ENCODE measurements at places on chromosomes 4 and X.
A peak's percentile ranks its signal among the peaks of the same experiment; 100 is the strongest.

DNA sequence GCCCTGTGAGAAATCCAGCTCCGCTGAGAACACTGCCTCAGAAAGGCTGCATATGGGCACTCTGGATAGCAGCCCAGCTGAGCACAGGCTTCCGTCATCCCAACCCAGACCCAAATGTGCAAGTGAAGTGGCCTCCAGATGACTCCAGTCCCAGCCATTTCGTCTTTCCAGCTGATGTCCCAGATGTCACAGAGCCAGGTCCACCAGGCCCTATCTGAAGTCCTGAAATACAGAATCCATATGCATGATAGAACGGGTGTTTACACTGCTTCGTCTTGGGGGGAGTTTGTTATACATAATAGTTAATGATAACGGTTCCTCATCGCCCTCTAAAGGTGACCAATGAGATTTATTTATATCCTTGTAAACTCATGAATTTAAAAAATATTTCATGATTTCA lies 72.6 kb upstream of the TRIM2 start:
- no peak for DNase-seq

GRCh38 chr4:147768113-147768512 lies 36.2 kb downstream of the ARHGAP10 start:
- DNase-seq: no peak

DNA sequence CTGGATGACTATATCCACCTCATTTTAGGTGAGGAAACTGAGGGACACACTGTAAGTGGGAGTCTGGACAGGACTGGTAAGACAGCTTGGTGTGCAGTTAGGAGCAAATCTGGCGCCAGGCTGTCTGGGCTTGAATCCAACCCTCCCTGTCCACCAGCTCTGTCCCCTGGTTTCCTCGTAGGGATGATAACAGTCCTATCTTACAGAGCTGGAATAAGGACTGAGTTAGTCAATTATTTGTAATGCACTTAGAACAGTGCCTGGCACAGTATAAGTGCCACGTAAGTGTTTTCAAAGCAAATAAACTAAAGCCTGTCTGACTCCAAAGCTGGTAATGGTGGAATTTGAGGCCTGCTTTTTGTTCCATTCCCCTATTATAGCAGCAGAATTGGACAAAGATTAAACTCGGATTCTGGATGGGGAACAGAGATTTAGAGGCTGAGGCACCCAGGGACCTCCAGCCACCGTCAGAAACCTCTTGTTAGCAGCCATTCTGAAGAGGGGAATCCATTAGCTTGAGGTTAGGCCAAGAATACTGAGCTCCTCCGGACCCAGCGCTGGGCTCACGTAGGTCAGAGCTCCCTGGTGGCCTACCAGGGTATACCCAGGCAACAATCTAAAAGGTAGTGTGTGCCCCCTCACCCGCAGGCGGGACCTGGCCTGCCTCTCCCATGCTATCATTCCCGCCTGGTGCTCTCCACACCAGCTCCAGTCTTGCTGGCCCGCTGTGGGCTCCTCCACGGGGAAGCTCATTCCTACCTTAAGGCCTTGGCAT lies 102.1 kb downstream of the UCHL1 start:
- peak; percentile 32 for DNase-seq

- no peak for DNase-seq
These were observed at the start of gene GSX2 for GRCh38 chr4:54099748-54100574. TSS of gene GSX2 (plus strand) at chr4:54100163. CDS start at chr4:54100345, 182 bp downstream.

DNA sequence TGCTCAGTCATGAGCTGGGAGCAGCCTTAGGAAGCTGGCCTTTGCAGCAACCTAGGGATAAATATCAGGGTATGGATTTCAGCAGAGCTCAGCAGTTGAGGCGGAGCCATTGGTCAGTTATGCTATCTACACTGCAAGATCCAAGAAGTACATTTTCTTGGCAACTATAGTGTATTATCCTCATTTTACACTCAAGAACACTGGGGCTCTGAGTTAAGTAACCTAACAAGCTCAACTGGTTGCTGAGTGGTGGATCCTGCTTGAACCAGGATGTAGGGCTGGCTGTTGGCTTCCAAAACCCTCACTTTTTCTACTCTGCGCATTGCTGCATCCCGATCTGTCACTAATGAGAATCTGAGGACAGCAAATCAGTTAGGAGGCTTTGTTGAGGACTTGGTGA lies 1.5 kb upstream of the SCARB2 start:
- DNase-seq: no peak

DNA sequence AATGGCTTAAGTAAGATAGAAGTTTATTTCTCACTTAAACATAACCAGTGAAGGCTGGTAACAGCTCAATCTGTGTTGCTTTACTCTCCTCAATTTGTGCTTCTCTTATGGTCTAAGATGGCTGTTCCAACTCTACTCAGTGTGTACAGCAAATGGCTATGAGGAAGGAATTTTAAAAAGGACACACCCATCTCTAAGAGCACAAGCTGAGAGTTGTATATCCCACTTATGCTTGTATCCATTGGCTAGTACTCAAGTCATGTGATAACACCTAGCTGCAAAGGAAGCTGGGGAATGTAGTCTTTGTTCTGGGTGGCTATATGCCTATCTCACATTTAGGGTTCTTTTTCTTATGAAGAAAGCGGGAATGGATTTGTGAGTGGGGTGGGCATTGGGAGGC lies 63.3 kb downstream of the GPAT3 start:
- peak; percentile 53 for DNase-seq

- no peak for DNase-seq
These were observed 8.9 kb downstream of the HSD17B11 start for GRCh38 chr4:87382116-87382515.

GRCh38 chrX:9953396-9953795 lies 13.8 kb upstream of the CLDN34 start:
- no peak for DNase-seq

DNA sequence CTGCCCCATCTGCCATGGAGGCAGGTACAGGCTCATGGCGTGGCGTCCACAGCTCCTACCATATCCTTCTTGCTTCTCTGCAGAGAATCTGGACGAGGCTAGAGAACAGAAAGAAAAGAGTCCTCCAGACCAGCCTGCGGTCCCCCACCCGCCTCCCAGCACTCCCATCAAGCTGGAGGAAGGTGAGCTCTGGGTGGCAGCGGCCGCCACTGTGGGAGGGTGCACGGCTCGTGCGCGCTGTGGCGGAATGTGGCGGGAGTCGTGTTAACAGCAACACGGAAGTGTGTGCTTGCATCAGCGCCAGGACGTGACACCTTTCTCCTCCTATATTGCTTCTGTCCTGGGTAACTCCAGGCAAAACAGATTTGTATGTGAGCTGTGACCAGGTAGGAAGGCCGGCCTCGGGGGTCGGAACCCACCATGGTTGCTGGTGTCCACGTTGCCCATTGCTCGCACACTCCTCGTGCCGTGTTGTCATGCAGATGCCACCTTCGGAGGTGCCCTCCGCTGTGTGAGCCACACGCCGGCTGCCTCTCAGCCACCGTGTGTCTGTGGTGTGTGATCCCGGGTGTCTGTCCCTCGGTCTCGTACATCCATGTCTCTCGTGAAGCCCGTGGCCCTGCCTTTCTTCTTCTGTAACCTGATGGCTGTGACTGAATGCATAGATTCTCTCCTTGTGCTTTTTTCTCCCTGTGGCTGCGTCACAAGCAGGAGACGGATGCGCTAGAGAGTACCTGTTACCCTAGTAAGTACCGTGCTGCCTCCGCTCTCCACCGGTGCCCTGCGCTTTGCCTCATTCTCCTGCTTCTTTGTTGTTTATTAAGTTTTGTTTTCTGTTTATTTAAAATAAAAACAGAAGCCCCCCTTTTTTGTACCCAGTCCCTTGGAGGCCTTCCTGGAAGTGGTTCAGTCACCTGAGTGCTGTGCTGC lies 37.0 kb downstream of the NOP14 start:
- DNase-seq: no peak

- peak; percentile 63 for DNase-seq
These were observed 743.8 kb upstream of the INTU start for GRCh38 chr4:126888968-126889367.

GRCh38 chrX:33339219-33339618 lies 127.9 kb upstream of the DMD start:
- no peak for DNase-seq

DNA sequence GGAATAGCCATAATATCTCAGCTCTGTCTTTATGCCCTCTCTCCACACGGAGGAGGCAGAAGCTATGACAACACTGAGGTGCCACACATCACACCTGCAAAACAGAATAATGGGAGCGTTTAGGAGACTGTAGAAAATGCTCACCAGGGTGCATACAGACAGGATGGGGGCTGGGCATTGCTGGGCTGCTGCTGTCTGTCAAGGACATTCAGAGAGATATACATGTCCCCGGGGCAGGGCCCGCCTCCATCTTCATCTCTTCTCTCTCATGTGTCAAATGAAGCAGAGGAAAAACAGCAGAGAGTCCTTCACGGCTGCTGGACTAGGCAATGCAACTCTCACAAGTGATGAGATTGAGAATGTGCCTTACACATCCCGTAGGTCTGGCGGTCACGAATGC lies 65.3 kb upstream of the DHRSX start:
- no peak for DNase-seq

DNA sequence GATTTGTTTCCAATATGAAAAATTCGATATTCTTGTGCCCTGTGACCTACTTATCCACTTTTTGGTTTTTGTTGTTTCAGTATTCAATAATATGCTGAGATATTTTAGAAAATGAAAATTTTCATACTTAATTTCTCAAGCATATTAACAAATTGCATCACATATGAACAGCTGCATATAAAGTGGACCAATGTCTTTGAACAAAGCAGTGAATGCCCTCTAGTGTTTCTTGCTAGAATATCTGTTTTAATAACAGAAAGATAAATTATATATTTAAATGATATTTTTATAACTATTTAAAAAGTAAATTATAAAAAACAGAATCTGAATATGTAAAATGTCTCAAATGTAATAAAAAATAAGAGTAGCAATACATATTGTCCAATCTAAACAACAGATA lies 31.7 kb upstream of the INTU start:
- peak; percentile 61 for DNase-seq

- DNase-seq: no peak
These were observed 697.3 kb downstream of the CCSER1 start for GRCh38 chr4:90824266-90825150.

GRCh38 chr4:92182006-92182735 lies 121.6 kb upstream of the GRID2 start:
- no peak for DNase-seq

DNA sequence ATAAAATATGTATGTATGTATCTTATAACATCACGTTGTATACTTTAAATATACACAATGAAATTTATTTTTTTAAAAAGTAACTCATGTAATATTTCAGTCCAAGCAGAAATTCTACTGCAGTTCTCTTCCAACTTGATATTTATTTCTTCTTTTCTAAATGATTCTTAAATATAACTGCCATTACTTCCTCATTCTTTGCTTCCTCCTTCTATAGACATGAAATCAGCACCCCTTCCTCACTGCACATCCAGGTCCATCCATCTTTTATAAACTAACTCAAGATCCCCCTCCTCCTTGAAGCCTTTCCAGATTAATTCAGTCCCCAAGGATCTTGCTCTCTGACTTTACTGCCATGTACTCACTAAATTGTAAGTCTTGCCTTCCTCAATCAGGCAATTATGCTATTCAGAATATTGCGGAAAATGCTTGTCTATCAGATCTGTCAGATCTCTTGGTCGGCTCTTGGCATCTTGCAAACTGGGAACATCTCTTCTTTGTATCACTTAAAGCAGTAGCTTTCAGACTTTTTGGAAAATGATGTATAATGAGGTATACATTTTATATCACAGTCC lies 3.7 kb downstream of the GPRIN3 start:
- DNase-seq: no peak

DNA sequence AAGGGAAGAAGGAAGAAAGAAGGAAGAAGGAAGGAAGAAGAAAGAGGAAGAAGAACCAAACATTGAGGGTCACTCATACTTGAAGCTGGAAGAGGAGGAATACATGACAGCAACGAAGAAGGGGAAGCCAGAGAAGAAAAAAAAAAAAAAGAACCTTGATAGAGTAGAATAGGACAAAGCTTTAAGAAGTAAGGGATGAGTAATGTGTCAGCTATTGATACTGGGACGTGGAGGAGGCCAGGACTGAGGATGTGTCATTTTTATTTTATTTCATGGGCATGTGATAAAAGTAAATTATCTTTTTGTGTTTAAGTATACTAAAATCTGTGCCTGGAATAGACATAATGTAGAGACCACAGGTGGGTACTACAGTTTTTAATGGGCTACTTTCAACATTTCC lies 6.4 kb downstream of the EDA2R start:
- DNase-seq: no peak

- DNase-seq: no peak
These were observed 52.1 kb downstream of the TMEM165 start for GRCh38 chr4:55447831-55448230.

DNA sequence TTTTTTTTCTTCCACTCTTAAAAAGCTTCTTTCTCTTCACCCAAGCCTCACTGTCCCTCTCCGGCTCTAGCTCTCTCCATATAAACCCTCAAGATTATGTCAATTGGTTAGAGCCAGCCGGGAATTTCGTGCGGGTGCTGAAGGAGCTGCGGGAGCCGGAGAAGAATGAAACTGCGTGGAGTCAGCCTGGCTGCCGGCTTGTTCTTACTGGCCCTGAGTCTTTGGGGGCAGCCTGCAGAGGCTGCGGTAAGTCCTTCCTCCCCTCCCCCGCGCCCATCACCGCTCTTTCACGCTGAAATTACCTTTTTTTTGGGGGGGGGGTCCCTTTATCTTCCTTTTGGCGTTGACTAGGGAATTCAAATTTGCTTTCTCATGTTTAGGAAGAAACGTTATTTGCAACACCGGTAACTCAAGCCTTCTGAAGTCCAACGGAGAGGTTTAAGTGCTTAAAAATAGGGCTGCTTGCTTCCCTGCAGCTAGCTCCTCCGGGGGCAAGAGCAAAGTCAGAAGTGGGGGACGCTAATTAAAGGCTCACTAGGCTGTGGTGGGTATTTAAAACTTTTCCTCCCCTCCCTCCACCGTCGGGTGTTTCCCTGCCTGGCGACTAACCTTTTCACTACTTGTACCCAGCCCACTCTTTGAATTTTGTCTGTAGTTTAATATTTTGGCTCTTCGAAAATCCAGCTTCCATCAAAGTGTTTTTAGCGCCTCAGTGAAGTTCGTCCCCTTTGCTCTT lies 491 bp downstream of the COL4A5 start:
- no peak for DNase-seq

DNA sequence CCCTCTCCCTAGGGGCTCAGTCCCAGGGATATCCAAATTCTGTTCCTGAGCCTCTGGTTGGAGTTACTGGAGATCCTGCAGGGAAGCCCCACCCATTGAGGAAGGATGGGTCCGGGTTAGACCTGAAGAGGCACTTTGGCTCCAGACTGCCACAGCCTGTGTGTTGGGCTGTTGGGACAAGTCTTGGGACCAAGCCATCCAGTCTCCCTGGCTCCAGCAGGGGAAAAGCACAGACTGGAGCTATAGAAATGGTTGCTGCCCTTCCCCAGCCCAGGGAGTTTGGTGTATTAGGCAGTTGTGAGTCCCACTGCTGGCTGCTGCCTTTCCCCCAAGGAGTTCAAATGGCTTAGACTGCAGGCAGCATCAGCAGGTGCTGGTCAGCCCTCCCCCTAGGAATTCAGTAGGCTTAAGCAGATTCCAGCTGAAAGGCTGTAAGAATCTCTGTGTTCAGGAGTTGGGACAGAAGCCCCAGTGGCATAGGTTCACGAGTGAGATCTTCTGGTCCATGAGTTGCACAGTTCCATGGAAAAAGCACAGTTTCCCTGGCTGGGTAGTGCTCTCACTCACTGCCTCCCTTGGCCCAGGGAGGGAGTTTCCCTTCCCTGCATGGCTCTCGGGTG lies 344.0 kb upstream of the EPHA5 start:
- DNase-seq: no peak
